ENCODE measurements at places on chromosomes 1 and 21.

DNA sequence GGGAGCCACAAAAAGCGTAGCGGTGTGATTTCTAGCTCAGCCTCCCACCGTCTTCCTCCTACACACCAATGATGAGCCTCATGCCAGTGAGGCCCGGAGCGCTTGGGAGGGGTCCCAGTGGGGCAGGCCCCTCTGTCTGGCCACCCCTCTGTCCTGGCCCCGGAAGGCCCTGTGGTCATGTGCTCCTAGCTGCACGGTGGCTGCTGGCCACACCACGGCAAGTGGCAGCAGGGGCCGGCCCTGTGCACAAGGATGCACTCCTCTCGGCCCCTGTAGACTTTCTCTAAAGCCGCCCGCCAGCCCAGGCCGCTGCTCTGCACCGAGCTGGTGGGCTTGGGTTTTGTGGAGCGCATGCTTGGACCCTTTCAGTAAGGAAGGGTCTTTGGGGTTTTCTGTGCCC lies 53.6 kb downstream of the KCNAB2 start:
- no peak for DNase-seq

GRCh38 chr21:27532076-27532475 lies 565.2 kb upstream of the ADAMTS5 start:
- DNase-seq: no peak

DNA sequence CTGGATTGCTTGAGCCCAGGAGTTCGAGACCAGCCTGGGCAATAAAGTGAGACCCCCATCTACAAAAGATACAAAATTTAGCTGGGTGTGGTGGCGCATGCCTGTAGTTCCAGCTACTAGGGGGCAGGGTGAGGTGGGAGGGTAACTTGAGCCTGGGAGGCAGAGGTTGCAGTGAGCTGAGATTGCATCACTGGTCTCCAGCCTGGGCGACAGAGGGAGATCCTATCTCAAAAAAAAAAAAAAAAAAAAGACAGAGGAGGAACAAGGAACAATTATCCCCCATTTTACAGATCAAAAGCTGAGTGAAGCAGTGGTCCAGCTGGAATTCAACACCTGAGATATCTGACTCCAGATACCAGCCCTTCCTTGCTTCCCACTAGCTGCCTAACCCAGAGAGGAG lies 34.8 kb downstream of the L1TD1 start:
- DNase-seq: no peak

DNA sequence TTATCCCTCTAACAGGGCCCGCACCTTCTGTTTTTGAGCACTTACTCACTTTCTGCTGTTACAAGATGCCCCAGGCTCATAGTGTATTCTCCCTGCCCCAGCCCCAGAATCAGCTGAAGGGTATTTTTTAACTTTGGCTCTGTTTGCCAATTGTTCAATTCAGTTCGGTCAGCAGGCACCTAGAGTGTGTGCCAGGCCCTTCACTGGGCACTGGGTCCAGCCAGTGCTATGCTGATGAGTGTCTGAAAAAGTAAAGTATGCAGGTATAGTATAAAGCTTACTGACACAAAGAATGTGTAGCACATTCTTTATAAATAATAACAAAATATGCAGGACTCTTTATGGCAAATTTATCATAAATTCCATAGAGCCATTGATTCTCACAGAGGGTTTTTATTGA lies 35.0 kb downstream of the FHAD1 start:
- no peak for DNase-seq

DNA sequence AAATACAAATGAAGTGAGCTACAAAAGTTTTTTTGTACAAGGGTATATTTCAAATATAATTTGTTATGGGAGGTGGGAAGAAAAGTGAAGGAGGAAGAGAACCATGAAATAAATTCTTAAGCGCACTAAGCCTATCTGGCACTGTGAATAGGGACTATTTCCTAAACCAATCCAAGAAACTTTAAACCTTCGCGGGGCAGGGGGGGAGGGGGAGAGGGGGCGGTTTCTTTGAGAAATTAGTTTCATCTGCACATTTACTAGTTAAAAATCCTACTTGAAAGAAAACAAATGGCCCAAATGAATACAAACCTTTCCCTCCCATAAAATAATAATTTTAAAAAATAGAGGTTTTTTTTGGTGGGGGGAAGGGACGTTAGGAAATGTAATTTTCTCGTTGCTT lies 364 bp downstream of the GOLPH3L start:
- no peak for DNase-seq

DNA sequence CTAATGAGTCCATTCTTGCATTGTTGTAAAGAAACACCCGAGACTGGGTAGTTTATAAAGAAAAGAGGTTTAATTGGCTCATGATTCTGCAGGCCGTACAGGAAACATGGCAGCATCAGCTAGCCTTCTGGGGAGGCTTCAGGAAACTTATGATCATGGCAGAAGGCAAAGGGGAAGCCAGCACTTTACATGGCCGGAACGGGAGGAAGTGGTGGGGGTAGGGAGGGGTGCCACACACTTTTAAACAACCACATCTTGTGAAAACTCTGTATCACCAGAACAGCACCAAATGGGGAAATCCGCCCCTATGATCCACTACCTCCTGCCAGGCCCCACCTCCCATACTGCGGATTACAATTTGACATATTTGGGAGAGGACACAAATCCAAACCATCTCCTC lies 43.9 kb downstream of the NOS1AP start:
- no peak for DNase-seq

- DNase-seq: no peak
These were observed 67.1 kb downstream of the SH3BGR start for GRCh38 chr21:39518847-39519210.

GRCh38 chr1:166193057-166193698 lies 26.4 kb upstream of the FAM78B start:
- DNase-seq: no peak

GRCh38 chr1:89808441-89809117 lies 12.3 kb upstream of the LRRC8D start:
- DNase-seq: no peak
